Stimulated activated CD8-positive, alpha-beta memory T cell treated with anti-CD3 and anti-CD28 coated beads, Interleukin-4, amount 100 ng/mL, for 4 hours (primary cell): ENCODE measurements at places on chromosomes 4 and X.

- DNase-seq: no peak
Observed at GRCh38 chrX:134734466-134734952, 76.2 kb upstream of the PLAC1 start.

- DNase-seq: no peak
Observed at GRCh38 chrX:48754238-48754637, 7.3 kb upstream of the GLOD5 start.

- no peak for DNase-seq
Observed at GRCh38 chrX:153793291-153793690, 884 bp downstream of the IDH3G start.

DNA sequence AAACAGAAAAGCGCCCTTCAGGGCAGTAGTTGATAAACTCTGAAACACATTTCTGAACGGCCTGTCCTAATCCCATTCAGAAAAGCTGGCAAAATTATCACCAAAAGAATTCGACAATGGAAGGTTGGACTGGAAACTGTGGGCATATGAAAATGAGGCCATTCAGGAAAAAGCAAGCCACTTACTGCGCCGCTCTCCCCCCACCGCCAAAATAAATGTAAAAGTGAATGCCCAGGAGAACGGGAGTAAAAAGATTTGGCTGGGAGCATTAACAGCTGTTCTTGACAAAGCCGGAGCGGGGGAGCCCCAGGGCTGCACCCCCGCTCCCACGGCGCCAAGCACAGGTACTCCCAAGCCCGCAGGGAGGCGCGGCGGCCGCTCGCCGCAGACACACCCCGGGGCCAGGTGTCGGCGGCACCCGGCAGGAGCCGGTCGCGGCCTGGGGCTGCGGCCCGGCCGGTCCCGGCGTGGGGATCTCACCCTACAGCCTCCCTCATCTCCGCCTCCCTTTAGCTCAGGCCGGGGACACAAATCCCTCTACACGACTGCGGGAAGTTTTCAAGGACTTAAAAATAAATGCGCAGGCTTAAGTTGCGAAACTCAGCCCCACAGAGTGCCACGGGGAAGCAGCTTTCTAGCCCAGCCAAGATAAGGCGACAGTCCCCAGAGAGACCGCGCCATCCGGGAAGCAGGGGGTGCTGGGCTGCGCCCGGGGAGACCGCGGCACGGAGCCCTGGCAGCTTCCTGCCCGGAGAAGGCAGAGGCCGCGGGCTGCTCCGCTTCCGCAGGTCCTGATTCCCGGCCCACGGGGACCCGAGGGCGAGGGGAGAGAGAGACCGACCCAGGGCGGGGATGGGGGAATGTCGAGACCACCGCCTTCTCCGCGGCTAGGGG is 593 bp downstream of the SH3RF1 start:
- no peak for DNase-seq

- DNase-seq: no peak
Observed at GRCh38 chr4:181793096-181793495, 450.1 kb upstream of the TENM3 start.

- DNase-seq: no peak
Observed at GRCh38 chrX:19496711-19497110, 18.6 kb downstream of the MAP3K15 start.

DNA sequence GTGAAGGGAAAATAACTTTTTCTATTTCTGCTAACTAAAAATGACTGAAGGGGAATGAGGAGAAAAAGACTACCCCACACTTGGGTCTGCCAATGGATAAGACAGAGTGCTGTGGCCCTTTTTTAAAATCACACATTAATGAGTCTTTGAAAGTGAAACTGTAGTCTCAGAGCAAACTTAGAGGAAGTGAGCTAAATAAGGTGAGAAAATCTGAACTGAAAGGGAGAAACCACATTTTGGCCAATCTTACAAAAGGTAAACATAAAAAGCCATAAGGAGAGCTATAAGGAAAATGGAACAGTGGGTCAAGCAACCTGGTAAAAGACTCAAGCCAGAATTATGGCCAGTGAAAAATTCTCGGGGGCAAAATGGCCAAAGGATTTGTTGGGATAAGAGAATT is 755.1 kb upstream of the IGFBP7 start:
- DNase-seq: no peak

- DNase-seq: no peak
Observed at GRCh38 chr4:124019749-124020549, 623.4 kb downstream of the SPRY1 start.

- DNase-seq: no peak
Observed at GRCh38 chrX:136205882-136206380, 45.3 kb downstream of the MAP7D3 start.

GRCh38 chr4:115687052-115687755 is 573.8 kb upstream of the NDST4 start:
- no peak for DNase-seq

DNA sequence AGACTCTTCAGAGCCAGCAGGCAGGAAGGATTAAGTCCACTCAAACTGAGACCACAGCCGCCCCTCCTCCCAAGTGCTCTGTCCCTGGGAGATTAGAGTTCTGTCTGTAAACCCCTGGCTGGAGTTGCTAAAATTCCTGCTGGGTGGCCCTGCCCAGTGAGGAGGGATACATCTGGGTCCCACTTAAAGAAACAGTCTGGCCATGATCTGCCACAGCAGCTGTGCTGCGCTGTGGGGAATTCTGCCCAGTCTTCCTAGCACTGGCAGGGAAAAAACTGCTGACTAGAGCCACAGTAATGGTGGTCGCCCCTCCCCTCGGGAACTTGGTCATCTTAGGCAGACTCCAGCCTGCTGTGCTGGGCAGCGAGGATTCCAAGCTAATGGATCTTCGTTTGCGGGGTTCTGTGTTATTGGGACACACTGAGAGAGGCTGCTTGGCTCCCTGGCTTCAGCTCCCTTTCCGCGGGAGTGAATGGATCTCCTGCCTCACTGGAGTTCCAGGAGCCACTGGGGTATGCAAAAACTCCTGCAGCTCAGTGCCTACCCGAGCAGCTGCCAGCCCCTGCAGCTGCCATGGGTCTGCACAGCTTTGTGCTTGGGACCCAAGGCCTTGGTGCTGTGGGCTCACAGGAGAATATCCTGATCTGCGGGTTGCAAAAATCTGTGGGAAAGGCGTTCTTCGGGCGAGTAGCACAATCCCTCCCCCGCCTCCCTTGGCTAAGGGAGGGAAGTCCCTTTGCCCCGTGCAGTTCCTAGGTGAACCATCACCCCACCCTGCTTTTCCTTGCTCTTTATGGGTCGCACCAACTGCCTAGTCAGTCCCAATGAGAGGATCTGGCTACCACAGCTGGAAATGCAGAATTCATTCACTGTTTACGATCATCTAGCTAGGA is 15.7 kb downstream of the ZXDB start:
- no peak for DNase-seq

- DNase-seq: no peak
Observed at GRCh38 chr4:63898961-63899360, 510.3 kb downstream of the TECRL start.

GRCh38 chr4:163243297-163243981 is 76.7 kb upstream of the NAF1 start:
- no peak for DNase-seq

DNA sequence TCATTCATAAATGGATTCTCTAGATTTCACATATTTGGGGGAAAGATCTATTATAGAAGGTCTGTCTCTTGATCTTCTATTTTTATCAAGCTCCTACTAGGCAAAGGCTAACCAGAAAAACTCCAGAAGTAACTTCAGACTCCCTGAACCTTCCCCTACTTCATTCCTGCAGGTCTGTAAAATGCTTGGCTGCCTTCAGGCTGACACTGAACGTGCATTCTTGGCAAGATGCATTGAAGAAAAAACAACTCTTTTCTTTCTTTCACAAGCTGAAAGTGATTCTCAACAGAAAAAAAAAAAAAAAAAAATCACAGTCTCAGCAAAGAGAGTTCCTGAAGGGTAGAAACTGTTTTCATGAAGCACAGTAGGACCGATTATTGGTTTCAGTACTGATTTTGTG is 12.7 kb downstream of the OPHN1 start:
- no peak for DNase-seq

- DNase-seq: no peak
Observed at GRCh38 chr4:176443646-176444409, 124.1 kb downstream of the SPCS3 start.

GRCh38 chr4:75995727-75996126 is 5.0 kb upstream of the SDAD1 start:
- no peak for DNase-seq

- no peak for DNase-seq
Observed at GRCh38 chr4:73067971-73068394, 1.5 kb downstream of the COX18 start.

DNA sequence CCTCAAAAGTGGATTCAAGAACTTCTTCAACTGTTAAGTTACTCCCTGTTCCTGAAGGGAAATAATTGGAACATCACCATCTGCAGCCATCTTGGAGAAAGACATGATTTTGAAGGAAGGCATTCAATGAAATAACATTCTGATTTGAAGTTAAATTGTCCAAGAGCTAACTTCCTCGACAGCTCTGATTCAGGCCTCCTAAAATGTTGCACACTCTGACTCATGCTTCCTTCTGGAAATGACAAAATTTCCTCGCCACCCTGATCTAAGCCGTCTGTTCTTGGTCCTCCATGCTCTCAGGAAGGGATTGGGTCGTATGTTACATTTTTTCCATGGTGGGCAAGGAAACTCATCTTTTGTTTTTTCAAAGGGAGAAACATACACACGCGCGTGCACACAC is 496.9 kb upstream of the DIPK2B start:
- DNase-seq: no peak

DNA sequence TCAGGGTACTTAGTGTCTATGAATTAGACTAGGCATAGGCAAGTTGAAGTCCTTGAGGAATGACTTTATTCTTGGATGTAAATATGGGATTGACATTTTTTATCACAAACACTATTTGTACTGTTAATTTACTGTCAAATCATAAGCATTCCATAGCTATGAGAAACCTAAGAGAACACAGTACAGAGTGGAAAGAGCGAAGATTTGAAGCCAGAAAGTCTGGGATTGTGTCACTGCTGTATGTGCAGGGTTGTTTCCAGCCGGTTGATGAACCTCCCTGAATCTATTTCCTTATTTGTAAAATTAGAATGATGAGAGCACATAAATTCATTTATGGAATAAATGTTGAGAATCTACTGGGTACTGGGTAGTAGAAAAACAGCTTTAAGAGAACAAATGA is 14.4 kb upstream of the KLHL5 start:
- no peak for DNase-seq

DNA sequence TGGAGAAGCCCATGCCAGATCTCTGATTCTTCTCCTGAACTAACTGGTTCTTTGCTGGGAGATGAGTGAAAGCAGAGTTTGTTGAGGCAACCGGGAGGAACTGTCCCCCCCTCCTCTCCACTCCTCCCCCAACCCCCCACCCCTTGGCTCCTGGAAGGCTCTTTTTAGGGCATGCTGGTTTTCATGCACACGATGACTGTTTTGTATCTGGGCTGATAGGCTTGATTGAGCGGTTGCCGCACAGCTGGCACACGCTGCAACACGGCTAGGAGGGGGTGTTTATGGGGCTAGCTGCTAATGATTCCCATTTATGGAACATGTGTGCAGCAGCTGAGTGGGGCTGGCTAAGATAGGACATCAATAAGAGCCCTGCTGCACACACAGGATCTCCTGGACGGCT is 137.2 kb downstream of the SMIM20 start:
- DNase-seq: no peak

DNA sequence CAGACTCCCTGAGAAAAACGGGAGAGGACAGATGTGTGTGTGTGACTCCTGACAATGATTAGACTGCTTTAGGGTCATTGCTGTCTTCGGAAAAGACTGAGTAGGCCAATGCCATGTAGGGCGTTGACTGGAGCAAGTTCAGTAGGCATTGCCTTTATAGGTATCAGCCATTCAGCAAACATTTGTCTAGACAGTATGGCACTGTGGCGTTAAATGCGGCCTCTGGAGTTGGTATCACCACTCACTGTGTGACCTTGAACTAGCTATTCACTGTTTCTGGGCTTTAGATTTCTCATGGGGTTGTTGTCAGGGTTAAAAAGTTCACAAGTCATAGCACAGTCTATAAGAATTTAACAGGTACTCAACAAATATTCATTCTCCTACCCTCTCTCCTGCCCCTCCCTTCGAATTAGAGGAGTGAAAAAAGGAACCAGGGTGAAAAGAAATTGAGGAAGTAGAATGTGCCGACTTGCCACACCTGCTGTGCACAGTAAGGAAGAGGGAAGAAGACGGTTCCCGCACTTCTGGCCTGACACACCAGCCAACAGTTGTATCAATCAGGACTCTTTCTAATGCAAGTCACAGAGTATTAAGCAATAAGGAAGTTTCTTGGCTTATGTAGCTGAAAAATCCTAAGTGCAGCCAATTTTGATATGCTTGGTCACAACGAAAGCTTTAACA is 83.2 kb upstream of the PLAC8 start:
- no peak for DNase-seq

GRCh38 chr4:48275247-48275646 is 5.6 kb upstream of the TEC start:
- no peak for DNase-seq
